ENCODE measurements at places on chromosomes 16 and 17. TPM values are rescaled to one million over a fixed set of nuclear protein-coding genes. Genes with fewer than 3 reads are reported as not detected.

- no peak for DNase-seq
Measured at GRCh38 chr16:59632276-59632855, 898.2 kb upstream of the GOT2 start.

DNA sequence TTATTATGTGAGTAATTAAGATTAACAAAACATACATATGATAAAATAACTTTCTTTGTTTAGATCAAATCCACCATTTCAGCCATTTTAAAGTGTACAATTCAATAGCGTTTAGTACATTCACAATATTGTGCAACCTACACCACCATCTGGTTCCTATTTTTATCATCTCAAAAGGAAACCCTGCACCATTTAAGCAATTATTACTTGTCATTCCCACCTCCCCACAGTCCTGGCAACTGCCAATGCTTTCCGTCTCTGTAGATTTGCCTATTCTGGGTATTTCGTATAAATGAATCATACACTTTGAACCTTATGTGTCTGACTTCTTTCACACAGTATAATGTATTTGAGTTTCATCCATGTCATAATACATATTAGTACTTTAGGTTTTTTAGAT lies 162.5 kb upstream of the CNTNAP4 start:
- no peak for DNase-seq

DNA sequence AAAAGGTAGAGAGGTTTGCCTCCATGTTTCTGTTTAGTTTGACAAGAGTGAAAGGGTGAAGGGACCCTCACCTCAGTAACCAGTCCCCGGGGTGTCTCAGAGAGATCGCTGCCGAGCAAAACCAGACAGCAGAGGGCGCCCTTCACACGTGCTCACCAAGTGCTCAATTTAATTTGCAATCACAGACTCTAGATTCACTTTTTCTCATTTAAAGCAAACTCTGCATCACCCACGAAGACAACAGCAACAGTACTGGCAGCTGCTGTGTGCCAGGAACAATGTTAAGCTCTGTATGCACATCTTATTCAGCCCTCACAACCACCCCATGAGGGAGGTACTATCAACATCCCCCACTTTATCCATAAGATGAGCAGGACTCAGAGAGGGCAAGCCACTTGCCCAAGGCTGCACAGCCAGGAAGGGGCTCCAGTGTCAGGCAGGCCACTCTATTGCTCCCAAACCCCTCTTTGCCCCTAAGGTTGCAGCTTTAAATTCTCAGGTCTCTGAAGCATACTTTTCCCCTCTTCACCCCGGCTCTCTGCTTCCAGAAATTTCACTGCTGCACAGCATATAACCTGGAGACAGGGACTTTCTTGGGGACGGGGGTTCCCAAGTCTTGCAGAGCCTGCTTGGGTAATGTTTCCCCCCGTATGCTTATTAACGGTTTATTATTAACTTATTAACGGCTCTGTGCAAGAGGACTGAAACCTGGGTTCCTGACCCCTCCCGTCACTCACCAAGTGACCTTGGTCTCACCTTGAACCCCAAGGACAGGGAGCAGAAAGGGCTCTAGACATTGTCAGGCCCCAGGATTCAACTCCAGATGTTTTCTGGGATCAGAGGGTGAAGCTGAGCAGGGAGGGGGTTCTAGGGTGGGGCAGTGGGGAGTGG lies 70.9 kb downstream of the CNGB1 start:
- peak; percentile 86 for DNase-seq

- no peak for DNase-seq
Measured at GRCh38 chr16:15811481-15812400, 45.1 kb downstream of the MYH11 start.

DNA sequence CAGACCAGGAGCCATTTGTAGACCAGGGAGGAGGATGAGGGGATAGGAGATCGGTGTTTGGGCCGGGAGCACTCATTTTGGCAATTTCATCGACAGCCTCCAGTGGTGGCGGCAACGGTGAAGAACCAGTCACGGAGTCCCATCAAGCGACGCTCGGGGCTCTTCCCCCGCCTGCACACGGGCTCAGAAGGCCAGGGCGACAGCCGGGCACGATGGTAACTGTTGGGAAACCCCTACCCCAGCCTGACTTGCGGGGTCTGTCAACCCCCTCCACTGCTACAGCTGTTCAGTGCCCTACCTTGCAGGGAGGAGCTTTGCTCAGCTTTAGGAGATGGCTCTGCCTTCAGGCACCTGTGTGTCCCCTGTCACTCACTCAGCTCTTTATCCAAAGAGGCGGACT lies 43.0 kb downstream of the OR1D5 start:
- no peak for DNase-seq

GRCh38 chr17:41325126-41325525 lies 9.6 kb upstream of the KRTAP17-1 start:
- no peak for DNase-seq

DNA sequence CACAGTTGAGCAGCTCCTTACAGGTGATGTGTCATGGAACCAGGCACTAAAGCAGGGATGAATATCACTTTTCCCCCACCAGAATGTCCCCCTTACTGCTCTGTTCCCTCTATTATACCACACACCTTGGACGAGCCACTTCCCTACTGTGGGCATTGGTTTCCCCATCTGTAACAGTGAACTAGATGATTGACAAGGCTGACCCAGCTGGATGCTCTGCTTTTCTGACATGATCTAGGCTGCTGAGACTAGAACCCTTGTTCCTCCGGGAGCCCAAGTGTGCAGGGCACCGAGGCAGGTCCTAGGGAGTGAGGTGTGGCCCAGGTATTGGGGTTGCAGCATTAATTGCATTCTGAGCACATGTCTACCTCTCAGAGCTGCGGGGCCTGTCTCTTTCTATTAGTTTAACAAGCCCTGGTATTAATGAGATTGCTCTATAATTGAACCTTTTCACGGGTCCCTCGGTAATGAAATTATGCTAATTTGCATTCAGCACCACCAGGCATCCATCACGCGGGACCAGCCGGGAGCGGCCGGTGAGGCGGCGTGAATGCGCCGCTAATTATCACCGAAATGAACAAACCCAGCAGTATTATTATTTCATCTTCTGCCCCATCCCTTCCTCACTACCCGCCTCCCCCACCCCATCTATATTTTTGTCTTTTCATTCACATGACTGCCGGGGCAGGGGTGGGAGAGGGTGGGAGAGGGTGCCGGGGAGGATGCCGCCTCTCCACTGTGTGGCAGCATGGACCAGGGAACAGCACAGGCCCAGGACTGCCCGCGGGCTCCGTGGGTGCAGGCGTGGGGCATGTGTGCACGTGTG lies 121.1 kb downstream of the CYLD start:
- peak; percentile 45 for DNase-seq

DNA sequence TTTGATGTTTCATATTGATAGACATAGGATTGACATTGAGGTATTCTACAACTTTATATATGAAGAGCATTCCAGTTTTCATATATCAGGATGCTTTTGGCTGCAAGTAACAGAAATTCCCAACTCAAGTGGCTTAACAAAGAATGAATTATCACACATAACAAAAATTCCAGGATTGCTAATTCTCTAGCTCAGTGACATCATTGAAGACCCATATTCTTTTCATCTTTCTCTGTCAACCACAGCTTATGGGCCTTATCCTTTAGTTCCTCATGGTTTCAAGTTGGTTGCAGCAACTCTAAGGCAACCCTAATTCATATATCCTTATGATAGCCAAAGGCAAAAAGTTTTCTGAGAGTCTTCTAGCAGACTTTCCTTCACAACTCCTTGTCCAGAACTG lies 91.5 kb upstream of the HAS3 start:
- no peak for DNase-seq

GRCh38 chr16:53372992-53373871 lies 61.0 kb upstream of the RBL2 start:
- peak; percentile 53 for DNase-seq

GRCh38 chr17:82320140-82320840 lies 2.9 kb upstream of the CD7 start:
- peak; percentile 82 for DNase-seq

- DNase-seq, result no peak
Measured at GRCh38 chr16:61105544-61105943, 930.7 kb downstream of the CDH8 start.

DNA sequence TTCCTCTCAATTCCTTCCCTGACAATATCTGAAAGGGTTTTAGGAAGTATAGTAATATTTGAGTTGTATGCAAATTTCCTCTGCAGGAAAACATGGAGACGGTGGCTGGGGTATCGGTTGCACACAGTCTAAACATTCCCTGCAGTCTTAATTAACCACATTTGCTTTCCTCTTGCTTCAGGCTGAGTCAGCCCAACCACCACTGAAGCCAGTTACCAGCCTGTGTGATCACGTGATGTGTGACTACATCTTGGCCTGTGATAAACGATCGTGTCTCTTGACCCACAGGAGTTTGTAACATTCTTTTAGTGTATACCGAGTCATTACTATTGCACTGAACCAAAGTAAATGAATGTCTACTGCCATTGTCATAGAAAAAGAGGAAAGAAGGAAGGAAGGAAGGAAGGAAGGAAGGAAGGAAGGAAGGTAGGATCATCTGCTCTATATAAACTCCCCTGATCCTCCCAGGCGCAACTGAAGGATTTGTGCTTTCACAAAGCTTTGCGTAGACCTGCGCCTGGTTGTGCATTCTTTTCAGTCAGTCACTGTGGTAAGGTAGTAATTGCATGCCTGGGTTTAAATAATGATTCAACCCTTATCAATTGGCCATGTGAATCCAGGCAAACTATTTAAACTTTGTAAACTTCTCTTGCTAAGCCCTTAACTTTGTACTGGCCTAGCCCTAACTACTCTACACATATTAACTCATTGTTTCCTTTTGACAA lies 280.6 kb upstream of the SALL1 start:
- DNase-seq, result peak; percentile 2

- peak; percentile 94 for DNase-seq
Measured at GRCh38 chr17:63478814-63479494, 2.1 kb downstream of the ACE start.

Gene OR4D1
- polyA plus RNA-seq, result not detected

Gene CAVIN1
- 264 TPM for polyA plus RNA-seq

Gene SUPT6H
- polyA plus RNA-seq, result 26.7 TPM

Gene CRYM
- 1.8 TPM for polyA plus RNA-seq
